Activated CD4-positive, alpha-beta T cell treated with anti-CD3 and anti-CD28 coated beads for 36 hours (primary cell): ENCODE measurements at places on chromosomes 11 and 22.

- H3K27me3 ChIP-seq: no peaks in the 10 kb centered on the region
- H3K36me3 ChIP-seq: no peaks in the 10 kb centered on the region
- no peak overlapping the region for H3K27ac ChIP-seq
- no peak overlapping the region for H3K4me3 ChIP-seq
- DNase-seq: no peak
Measured at GRCh38 chr11:106763501-106763900, 254.8 kb downstream of the GUCY1A2 start.

DNA sequence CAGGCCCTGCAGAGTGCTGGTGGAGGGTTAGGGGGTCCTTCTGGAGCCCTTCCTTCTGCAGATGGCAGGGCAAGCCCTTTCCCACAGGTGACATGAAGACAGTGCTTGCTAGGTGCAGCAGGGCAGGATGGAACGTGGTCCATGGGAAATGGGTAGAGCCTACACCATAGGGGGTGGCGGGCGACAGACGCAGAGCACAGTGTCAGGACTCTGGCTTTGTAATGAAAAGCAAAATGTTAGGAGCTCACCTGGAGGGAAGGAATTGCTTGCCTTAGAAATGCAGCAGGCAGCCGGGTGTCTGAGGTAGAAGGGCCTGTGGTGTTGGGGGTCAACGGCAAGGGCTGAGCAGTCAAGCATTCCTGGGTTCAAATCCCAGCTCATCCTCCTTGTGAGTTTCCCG lies 54.9 kb downstream of the ARHGAP8 start:
- no peak overlapping the region for H3K27ac ChIP-seq
- H3K36me3 ChIP-seq: no peaks in the 10 kb centered on the region
- H3K4me3 ChIP-seq: no peak overlapping the region

GRCh38 chr11:126612671-126613070 lies 257.2 kb downstream of the ST3GAL4 start:
- DNase-seq: no peak
- H3K27me3 ChIP-seq: peaks cover 4% of the 10 kb centered on the region
- no peak overlapping the region for H3K4me3 ChIP-seq
- no peak overlapping the region for H3K27ac ChIP-seq
- H3K4me1 ChIP-seq: no peaks in the 10 kb centered on the region

- H3K36me3 ChIP-seq: peaks cover 12% of the 10 kb centered on the region
- H3K4me1 ChIP-seq: peaks cover 55% of the 10 kb centered on the region
- DNase-seq: no peak
- no peaks in the 10 kb centered on the region for H3K27me3 ChIP-seq
Measured at GRCh38 chr11:102306048-102306597, 11.2 kb upstream of the BIRC3 start.

DNA sequence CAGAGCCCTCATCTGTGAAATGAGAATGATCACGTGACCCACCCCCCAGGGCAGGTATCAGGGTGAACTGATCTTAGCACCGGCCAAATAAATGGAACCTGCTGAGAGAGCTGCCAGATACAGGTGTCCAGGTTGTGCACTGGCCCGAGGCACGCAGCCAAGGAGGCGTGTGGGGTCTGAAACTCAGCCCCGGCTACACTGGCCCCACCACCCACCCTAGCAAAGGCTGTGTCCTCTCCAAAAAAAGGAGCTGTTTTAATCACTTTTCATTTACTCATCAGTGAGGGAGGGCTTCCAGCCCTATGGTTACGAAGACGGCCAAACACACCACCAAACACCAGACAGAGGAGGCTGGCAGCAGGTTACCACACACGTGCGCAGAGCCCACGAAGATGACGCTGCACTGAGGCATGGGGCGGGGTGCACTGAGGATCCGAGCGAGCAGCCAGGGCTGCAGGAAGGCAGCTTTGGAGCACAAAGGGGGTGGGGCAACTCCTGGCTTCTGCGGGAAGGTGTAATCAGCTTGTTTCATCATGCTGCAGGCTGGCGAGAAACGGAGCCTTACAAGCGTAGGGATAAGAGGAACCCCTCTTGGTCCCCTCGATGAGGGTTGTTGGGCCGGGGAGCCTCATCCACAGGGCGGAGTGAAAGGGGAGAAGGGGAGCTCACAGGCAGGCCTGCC lies 19.5 kb upstream of the SLC22A12 start:
- H3K4me3 ChIP-seq: no peak overlapping the region
- H3K27me3 ChIP-seq: peaks cover 4% of the 10 kb centered on the region
- no peak overlapping the region for H3K27ac ChIP-seq
- H3K4me1 ChIP-seq: peaks cover 2% of the 10 kb centered on the region
- no peaks in the 10 kb centered on the region for H3K36me3 ChIP-seq
- no peak for DNase-seq

- no peak for DNase-seq
- H3K27ac ChIP-seq: no peak overlapping the region
- peaks cover 16% of the 10 kb centered on the region for H3K27me3 ChIP-seq
- no peak overlapping the region for H3K4me3 ChIP-seq
- no peaks in the 10 kb centered on the region for H3K4me1 ChIP-seq
- no peaks in the 10 kb centered on the region for H3K36me3 ChIP-seq
Measured at GRCh38 chr11:94315664-94316063, 11.3 kb downstream of the IZUMO1R start.

- H3K36me3 ChIP-seq: no peaks in the 10 kb centered on the region
- no peaks in the 10 kb centered on the region for H3K4me1 ChIP-seq
- H3K27ac ChIP-seq: no peak overlapping the region
- no peak overlapping the region for H3K4me3 ChIP-seq
Measured at GRCh38 chr11:87726506-87726905, 448.7 kb downstream of the RAB38 start.

- DNase-seq: no peak
- H3K4me1 ChIP-seq: peaks cover 33% of the 10 kb centered on the region
- H3K4me3 ChIP-seq: no peak overlapping the region
Measured at GRCh38 chr11:75320046-75320618, 31.3 kb downstream of the ARRB1 start.

DNA sequence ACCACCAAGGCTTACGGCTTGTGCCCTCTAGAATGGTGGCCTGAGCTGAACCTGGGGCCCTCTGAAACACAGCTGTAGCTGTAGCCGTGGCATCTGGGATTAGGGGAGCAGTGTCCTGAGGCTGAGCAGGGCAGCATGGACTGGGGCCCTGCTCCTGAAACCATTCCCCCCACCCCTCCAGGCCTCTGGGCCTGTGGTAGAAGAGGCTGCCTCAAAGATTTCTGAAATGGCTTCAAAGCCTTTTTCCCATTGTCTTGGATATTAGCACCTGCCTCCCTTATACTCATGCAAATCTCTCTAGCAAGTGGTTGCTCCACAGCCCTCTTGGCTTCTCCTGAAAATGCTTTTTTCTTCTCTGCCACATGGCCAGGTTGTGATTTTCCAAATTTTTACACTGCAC lies 106.9 kb downstream of the CTNND1 start:
- H3K27ac ChIP-seq: no peak overlapping the region
- no peak for DNase-seq
- H3K36me3 ChIP-seq: no peaks in the 10 kb centered on the region
- no peak overlapping the region for H3K4me3 ChIP-seq
- peaks cover 3% of the 10 kb centered on the region for H3K27me3 ChIP-seq

GRCh38 chr11:68199295-68199987 lies 13.7 kb downstream of the KMT5B start:
- H3K27ac ChIP-seq: no peak overlapping the region
- H3K4me3 ChIP-seq: no peak overlapping the region

DNA sequence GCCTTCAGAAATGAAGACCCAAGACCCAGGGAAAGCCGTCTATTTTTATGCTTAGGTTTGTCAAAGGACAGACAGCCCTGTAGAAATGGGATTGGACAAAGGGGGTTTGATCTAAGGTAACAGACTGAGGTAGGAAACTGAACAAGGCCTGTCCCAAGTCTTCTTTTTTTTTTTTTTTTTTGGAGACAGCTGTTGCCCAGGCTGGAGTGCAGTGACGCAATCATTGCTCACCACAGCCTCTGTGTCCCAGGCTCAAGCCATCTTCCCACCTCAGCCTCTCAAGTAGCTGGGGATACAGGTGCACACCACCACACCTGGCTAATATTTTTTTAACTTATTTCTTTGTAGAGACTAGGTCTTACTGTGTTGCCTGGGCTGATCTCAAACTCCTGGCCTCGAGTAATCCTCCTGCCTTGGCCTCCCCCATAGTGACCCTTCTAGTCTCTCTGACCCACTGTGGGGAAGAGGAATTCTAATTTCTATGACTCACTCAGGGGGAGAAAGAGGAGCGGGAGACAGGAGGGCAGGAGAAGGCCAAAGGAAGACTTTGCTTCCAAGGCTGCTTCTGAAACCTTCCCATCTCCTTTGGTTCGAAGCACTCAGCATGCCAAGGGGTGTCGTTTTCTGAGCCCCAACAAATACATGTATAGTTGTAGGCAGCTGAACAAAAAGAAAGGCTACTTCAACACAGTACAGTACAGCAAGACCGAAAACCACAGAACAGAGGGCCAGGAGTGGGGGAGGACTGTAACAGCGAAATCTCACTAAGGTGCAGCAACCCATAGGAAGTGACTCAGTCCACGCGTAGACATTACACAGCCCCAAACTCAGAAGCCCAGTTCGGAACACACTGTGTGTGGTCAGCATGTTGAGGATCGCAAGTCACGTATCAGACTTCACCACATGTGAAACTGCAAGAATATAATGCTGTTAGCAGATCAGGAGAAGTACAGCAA lies 872 bp downstream of the TMA7B start:
- H3K27ac ChIP-seq: peak overlapping the region; percentile 78
- peaks cover 67% of the 10 kb centered on the region for H3K36me3 ChIP-seq
- H3K27me3 ChIP-seq: no peaks in the 10 kb centered on the region
- peak overlapping the region; percentile 27 for H3K4me3 ChIP-seq
- H3K4me1 ChIP-seq: peaks cover 65% of the 10 kb centered on the region

- H3K36me3 ChIP-seq: peaks cover 2% of the 10 kb centered on the region
- DNase-seq: no peak
- no peaks in the 10 kb centered on the region for H3K27me3 ChIP-seq
- H3K4me3 ChIP-seq: no peak overlapping the region
Measured at GRCh38 chr11:86449993-86450629, 75.4 kb downstream of the CCDC81 start.

- H3K4me1 ChIP-seq: peaks cover 2% of the 10 kb centered on the region
- no peak overlapping the region for H3K4me3 ChIP-seq
- no peak overlapping the region for H3K27ac ChIP-seq
- DNase-seq: no peak
- no peaks in the 10 kb centered on the region for H3K27me3 ChIP-seq
Measured at GRCh38 chr11:94424011-94424410, 22.8 kb upstream of the GPR83 start.

- peaks cover 22% of the 10 kb centered on the region for H3K27me3 ChIP-seq
- peaks cover 10% of the 10 kb centered on the region for H3K4me1 ChIP-seq
- no peak overlapping the region for H3K27ac ChIP-seq
- H3K36me3 ChIP-seq: no peaks in the 10 kb centered on the region
- no peak for DNase-seq
Measured at GRCh38 chr11:8022876-8023275, 35.7 kb downstream of the EIF3F start.
